Cardiac atrium fibroblast (primary cell): ENCODE measurements at places on chromosomes 2 and 18. TPM values are rescaled to one million over a fixed set of nuclear protein-coding genes. Genes with fewer than 3 reads are reported as not detected.

The ACKR3 gene
- 6.9 and 13.3 TPM in 2 replicates for total RNA-seq

The EVX2 gene
- total RNA-seq: not detected in 2 replicates

The NEU4 gene
- not detected in 2 replicates for total RNA-seq

The ATOH8 gene
- total RNA-seq: 115 and 129 TPM in 2 replicates

The KHK gene
- total RNA-seq: 1.3 TPM in 1 of 2 replicates, not detected in the other

The IGFBP5 gene
- total RNA-seq: 2.9 and 15.9 TPM in 2 replicates

The LHCGR gene
- not detected in 2 replicates for total RNA-seq

The ERICH2 gene
- not detected in 2 replicates for total RNA-seq

The ATG9A gene
- total RNA-seq: 57.6 and 109 TPM in 2 replicates

The UGT1A10 gene
- not detected in 2 replicates for total RNA-seq

The SEMA4F gene
- 7.0 and 9.9 TPM in 2 replicates for total RNA-seq

The RGPD6 gene
- total RNA-seq: 12.0 and 13.7 TPM in 2 replicates

The ADAM23 gene
- total RNA-seq: 4.9 and 8.3 TPM in 2 replicates

The NEMP2 gene
- total RNA-seq: 2.2 and 2.3 TPM in 2 replicates

The ACYP2 gene
- 8.5 and 13.8 TPM in 2 replicates for total RNA-seq

The GPR75 gene
- total RNA-seq: 0.81 TPM in 1 of 2 replicates, not detected in the other

The SPRED2 gene
- 18.8 and 19.9 TPM in 2 replicates for total RNA-seq

The MAPK4 gene
- total RNA-seq: 0.16 TPM in 1 of 2 replicates, not detected in the other

The EXOC6B gene
- total RNA-seq: 21.8 and 26.4 TPM in 2 replicates

The IL36G gene
- not detected in 2 replicates for total RNA-seq

The GAL3ST2 gene
- not detected in 2 replicates for total RNA-seq

The HOXD13 gene
- not detected in 2 replicates for total RNA-seq

The NPPC gene
- total RNA-seq: not detected in 2 replicates

The DSG3 gene
- not detected in 2 replicates for total RNA-seq

The VPS54 gene
- total RNA-seq: 12.5 and 15.9 TPM in 2 replicates

The SNED1 gene
- total RNA-seq: 38.1 and 84.5 TPM in 2 replicates

The IL36RN gene
- total RNA-seq: not detected in 2 replicates

The CDKL4 gene
- total RNA-seq: 1.1 and 1.3 TPM in 2 replicates

The ANKRD23 gene
- 0.32 TPM in 1 of 2 replicates, not detected in the other for total RNA-seq

The PPP1R1C gene
- total RNA-seq: not detected in 2 replicates

The TANK gene
- total RNA-seq: 55.6 and 58.9 TPM in 2 replicates

The MERTK gene
- 1.1 and 1.6 TPM in 2 replicates for total RNA-seq

The CLEC4F gene
- not detected in 2 replicates for total RNA-seq

The GRHL1 gene
- 0.16 TPM in 1 of 2 replicates, not detected in the other for total RNA-seq

The RFX8 gene
- total RNA-seq: under 0.01 and 1.8 TPM in 2 replicates

The HOXD12 gene
- not detected in 2 replicates for total RNA-seq

The FBXO36 gene
- total RNA-seq: 1.8 TPM in 2 replicates

The REV1 gene
- total RNA-seq: 7.5 and 7.6 TPM in 2 replicates

The CCL20 gene
- 0.54 and 0.65 TPM in 2 replicates for total RNA-seq

The KCNK3 gene
- under 0.01 TPM in 1 of 2 replicates, not detected in the other for total RNA-seq

The TMEM131 gene
- total RNA-seq: 15.3 and 29.5 TPM in 2 replicates

The FIGN gene
- 0.36 and 0.81 TPM in 2 replicates for total RNA-seq

The SERPINB4 gene
- not detected in 2 replicates for total RNA-seq

The TACR1 gene
- 0.18 and 4.7 TPM in 2 replicates for total RNA-seq

The PER2 gene
- total RNA-seq: 2.9 and 3.2 TPM in 2 replicates

The CIDEA gene
- total RNA-seq: not detected in 2 replicates

The SOS1 gene
- 25.6 and 28.5 TPM in 2 replicates for total RNA-seq

The CD8B2 gene
- total RNA-seq: not detected in 2 replicates

The CHST10 gene
- total RNA-seq: 7.9 and 8.1 TPM in 2 replicates

The FAP gene
- total RNA-seq: 5.1 and 12.8 TPM in 2 replicates

The GBX2 gene
- not detected in 2 replicates for total RNA-seq

The VIL1 gene
- total RNA-seq: not detected in 2 replicates

The SP110 gene
- 11.2 and 12.2 TPM in 2 replicates for total RNA-seq

The ELOA2 gene
- not detected in 2 replicates for total RNA-seq
